ENCODE measurements at places on chromosomes 16 and 17. TPM values are rescaled to one million over a fixed set of nuclear protein-coding genes. Genes with fewer than 3 reads are reported as not detected.
A peak's percentile ranks its signal among the peaks of the same experiment; 100 is the strongest.

- DNase-seq = peak; percentile 31
Observed at GRCh38 chr16:10729104-10730048, 14.3 kb upstream of the NUBP1 start.

- DNase-seq = peak; percentile 12
Observed at GRCh38 chr17:40417258-40417608, 463 bp downstream of the TOP2A start.

GRCh38 chr17:8360260-8360659, 16.2 kb downstream of the KRABD2 start:
- no peak for DNase-seq

EXOC3L1 gene
- total RNA-seq = 0.26 TPM

NLRC3 gene
- 0.17 TPM for total RNA-seq

DNA sequence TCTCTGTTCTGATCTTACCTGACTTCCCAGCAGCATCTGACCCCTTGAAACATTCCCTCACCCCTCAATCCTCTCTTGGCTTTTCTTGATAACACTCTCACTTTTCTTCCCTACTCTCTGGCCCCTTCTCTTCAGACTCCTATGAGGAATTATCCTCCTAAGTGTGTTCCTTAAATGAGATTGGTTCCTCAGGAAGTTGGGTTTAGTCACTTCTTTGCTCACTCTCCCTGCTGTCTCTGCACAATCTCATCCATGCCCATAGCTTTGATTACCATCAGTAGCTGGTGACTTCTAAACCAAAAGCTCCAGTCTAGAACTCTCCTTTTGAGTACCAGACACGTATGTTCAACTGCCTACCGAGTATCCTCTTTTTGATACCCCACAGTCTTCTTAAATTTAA, 13.0 kb downstream of the MED24 start:
- no peak for DNase-seq

CCL8 gene
- 0.26 TPM for total RNA-seq

DNA sequence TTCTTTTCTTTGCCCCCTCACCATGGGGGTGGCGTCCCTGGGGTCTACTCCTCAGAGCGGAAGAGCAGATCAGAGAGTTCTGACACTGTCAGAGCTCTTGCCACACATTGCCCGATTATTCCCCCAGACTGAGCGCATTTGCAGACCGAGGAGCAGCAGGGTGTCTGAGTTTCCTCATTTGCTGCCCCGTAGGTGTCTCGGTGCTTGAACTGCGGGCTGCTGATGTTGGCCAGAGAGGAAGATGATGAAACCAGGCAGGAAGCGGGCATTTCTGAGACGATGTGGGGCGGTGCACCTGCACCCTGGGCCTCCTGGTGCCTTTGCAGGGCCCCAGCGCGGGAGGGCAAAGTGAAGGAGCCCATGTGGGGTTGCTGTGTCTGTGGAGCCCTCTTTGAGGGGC, 55.2 kb downstream of the ARSG start:
- DNase-seq = no peak

GNG13 gene
- not detected for total RNA-seq

KCNJ16 gene
- not detected for total RNA-seq

DNA sequence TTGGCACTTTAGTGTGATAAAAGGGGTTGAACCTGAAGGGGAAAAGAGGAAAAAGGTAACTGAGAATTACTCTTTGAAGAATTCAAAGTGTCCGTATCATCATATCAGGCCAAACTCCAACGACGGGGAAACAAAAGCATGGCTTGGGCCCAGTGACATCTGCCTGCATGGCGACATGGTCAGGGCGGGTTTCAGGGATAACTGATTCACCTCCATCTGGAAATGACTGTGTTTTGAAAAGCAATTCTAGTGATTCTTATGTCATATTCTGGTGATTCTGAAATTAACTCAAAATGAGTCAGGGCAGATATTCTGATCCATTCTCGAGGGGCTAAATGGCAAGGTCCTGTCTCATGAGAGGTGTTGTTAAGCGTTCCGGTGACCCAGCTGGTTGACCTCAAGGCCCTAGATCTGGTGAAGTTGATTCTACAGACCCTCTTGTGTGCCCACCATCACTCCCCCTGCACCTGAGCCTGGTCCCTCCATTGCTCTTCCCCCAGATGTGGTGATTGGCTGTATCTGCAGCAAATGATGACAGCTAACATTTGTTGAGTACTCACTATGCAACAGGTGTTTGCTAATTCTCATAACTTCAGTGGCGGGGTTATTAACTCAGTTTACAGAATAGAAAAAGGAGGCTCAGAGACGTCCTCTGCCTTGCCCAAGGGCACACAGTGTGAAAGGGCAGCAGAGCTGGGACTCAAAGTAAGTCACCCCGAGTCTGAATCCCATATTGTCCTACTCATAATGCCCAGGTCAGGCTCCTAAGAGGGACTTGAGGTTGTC, 251.8 kb downstream of the MAF start:
- DNase-seq = no peak

RCVRN gene
- not detected for total RNA-seq

- DNase-seq = no peak
Observed at GRCh38 chr17:70256751-70257150, 87.4 kb downstream of the KCNJ2 start.

DNA sequence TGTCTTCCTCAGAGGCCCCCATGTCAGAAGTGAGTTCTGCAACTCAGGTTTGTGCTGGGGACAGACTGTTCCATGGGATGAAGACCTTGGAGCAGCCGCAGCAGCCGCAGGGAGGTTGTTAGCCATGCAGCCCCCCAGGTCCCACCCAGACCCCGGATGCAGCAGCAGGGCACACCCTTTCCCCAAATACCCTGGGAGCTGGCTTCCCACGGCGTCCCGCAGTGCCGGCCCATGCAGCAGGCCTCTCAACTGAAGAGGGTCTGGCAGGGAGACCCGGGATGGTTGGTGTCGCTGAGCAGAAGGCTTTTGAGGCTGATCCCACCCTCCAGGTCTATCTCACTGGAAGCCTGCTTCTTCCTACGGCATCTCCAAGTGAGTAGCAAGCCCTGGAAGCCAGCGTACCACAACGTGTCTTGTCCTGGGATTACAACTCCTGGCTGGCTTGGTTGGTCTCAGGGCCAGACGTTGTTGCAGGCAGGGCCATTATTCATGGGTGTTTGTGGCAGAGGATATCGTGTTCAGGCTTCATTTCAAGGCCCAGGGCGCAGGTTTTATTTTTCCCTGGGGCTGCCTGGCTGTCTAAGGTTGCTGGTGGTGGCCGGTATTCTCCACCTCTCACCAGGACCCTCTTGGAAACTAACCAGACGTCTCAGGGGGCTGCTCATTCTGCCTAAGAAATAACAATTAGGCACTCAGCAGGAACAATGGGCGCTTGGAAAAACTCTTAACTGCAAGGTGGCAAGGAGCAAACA, 223.2 kb downstream of the C16orf95 start:
- no peak for DNase-seq

ELP5 gene
- total RNA-seq = 31.3 TPM

- peak; percentile 16 for DNase-seq
Observed at GRCh38 chr17:18968945-18969887, 17.3 kb downstream of the SLC5A10 start.

DNA sequence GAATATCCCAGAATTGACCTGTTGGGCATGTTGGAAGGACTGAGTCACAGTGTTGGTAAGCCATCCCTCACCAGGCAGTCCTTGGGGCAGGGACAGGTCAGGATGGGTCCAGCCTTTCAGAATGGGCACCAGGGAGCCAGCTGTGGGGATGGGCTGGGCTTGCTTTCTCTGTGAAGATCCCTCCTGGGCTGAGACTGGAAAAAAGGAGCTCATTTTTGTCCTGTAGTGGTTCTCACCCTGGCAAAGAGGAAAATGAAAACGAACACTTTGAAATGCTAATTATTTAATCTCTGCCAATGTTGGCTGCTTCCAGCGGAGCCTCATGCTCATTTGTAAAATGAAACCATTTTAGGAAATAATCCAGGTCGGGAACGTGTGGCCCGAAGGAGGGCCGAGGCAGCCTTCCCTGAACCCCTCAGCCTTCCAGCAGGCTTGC, 237.5 kb upstream of the SALL1 start:
- peak; percentile 15 for DNase-seq

CRAMP1 gene
- total RNA-seq = 4.6 TPM

- DNase-seq = no peak
Observed at GRCh38 chr16:54579106-54579728, 292.6 kb upstream of the IRX3 start.

- DNase-seq = peak; percentile 20
Observed at GRCh38 chr16:88688013-88688778, 1.9 kb upstream of the SNAI3 start.

Measured in fibroblast of lung (primary cell).